ENCODE measurements at places on chromosomes 6 and 20.
A peak's percentile ranks its signal among the peaks of the same experiment; 100 is the strongest.

DNA sequence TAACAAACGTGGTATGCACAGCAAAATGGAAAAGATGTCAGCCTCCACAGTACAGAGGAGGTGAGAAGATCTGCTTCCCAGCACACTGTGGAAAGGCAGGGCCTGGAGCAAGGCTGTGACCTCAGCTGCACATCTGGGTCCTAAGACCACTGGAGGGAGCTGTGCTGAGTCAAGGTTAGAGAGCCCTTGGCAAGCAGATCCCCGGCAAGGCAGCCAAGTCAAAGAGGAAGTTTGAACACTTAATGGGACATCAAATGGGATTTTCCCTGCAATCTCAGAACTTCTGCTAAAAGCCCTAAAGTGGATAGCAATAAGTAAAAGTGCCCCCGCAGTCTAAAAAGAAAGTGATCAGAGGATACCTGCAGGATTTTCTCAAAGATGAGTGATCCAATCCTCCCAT lies 39.5 kb downstream of the UNC5CL start:
- no peak for DNase-seq

DNA sequence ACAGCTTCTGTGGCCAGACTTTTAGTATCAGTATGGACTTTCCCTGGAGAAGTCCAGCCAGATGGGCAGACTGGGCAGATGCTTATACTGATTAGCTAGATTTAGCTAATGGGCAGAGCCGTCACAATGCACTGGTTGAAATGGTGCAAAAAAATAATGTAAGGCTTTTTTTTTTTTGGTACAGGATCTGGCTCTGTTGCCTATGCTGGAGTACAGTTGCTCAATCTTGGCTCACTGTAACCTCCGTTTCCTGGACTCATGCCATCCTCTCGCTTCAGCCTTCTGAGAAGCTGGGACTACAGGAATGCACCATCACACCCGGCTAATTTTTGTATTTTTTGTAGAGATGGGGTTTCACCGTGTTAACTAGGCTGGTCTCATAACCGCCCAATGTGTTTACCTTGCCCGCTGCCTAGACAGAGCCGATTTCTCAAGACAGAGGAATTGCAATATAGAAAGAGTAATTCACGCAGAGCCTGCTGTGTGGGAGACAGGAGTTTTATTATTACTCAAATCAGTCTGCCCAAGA lies 16.4 kb upstream of the KIFC1 start:
- DNase-seq: no peak

DNA sequence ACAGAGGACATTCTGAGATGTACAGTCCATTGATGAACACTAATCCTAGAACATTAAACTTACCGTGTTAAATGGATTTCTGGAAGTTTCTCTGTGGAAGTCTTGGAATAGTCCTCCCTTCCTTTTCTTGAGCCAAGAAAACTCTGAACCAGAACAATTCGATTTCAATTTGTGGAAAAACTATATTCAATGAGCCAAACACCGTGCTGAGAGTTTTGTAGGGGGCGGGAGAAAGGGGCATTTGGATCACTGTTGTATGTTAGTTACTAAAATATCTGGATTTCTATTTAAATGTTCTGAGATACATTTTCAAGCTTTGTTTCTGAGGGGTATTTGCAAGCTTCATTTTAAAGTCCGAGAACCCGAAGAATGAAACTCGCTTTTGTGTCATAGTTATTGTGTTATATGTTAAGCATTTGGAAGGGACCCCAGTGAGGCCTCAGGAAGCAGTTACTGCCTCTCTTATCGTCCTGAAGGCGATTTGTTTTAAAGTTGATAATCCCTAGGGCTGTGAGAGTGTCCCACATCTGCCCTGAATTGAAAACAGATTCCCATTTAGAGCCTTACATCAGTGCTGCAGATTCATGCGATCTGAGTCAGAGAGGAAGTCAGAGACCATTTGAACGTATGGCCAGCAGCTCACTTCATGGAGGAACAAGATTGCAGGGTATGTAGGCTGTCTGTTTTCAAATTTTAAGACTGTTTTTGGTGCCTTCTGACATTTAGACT lies 70.8 kb upstream of the SASH1 start:
- no peak for DNase-seq

DNA sequence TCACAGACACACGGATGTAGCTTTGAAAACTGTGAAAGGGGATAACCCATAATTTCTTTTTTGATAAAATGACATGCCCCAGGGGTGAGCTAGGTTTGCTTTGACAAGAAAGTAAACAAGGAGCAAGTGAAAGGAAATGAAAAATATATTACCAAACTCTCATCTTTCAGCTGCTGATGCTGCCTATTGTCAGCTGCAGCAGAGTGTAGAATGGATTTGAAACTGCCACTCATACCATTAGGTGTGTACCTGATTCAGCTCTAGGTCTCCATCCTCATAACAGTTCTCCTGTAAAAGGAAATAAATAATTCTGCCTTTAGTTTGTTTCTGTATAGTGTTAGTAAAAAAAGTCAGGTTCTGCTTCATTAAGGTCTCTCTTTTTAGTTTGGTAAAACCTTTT lies 415.1 kb upstream of the MARCKS start:
- DNase-seq: no peak

GRCh38 chr20:32368323-32368722 lies 10.2 kb downstream of the ASXL1 start:
- DNase-seq: no peak

- DNase-seq: no peak
These were observed 14.8 kb upstream of the MAS1L start for GRCh38 chr6:29502597-29502996.

DNA sequence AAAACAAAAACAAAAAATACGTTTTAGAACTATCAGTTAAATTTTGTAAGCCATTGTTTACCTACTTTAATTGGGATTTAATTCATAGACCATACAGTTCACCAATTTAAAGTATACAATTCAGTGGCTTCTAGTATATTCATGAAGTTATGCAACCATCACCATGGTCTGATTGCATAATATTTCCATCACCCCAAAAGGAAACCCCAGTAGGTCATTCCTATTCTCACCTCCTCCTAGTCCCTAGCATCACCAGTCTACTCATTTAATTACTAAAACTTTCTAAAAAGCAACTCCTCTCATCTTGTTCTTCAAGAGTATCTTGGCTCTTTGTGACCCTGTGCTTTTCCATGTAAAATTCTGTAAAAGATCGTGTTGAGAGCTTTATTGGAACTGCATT lies 60.2 kb downstream of the ASXL1 start:
- DNase-seq: no peak

DNA sequence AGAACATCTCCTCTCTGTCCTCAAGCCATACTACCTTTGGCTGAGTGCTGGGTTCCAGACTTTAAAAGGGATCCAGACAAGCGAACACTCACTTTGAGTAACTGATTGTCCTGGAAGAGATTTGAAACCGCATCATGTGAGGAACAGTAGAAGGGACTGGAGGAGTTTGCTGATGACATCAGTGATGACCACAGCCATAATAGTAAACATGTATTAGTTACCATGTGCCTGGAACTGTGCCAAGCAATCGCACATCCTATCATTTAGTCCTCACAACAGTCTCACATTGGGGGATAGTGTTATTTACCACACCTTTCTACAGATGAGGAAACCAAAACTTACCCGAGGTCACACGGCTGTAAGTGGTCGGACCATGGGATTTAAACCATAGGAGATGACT lies 39.8 kb downstream of the ARMC2 start:
- DNase-seq: no peak

DNA sequence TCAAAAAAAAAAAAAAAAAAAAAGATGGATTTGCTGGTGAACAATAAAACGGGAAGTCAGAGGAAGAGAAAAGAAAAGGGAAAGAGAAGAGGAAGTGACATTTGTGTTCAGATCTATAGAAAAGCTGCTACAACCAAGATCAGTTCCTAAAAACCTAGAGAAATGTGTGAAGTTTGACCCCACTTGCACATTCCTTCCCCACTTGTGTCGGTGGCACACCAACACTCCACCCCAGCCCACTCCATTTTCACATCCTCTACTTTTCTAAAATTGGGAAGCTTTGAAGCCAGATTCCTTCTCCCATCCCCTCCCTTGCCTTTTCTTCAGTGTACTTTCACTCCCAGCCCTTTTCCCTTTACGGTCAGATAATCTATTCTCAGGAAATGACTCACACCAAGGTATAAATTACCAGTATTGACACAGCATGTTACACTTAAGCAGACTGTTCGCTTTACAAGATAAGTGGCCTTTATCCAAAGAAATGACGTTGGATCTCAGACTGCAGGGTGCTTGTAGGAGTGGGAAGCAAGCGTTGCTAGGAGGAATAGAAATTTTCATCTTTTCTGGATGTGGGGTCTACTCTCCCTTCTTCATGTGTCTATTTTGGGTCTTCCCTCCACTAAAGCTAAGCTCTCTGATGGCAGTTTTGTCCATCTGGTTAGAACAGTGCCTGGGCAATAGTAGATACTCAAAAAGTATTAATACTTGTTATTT lies 92.5 kb upstream of the ADGRF1 start:
- no peak for DNase-seq

DNA sequence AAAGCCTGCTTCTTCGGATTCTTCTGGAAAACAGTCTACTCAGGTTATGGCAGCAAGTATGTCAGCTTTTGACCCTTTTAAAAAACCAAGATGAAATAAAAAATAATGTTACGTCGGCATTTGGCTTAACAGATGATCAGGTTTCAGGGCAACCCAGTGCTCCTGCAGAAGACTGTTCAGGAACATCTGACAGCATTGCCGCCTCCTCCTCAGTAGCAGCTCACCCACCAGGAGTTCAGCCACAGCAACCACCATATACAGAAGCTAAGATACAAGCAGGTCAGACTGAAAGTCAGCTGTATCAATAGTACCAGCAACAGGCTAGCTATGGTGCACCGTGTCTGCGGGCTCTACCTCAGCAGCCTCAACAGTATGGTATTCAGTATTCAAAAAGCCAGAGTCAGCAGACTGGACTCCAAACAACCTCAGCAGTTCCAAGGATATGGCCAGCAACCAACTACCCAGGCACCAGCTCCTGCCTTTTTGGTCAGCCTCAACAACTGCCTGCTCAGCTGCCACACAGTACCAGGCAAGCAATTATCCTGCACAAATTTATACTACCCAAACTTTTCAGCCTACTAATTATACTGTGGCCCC lies 51.9 kb downstream of the BTBD9 start:
- no peak for DNase-seq

DNA sequence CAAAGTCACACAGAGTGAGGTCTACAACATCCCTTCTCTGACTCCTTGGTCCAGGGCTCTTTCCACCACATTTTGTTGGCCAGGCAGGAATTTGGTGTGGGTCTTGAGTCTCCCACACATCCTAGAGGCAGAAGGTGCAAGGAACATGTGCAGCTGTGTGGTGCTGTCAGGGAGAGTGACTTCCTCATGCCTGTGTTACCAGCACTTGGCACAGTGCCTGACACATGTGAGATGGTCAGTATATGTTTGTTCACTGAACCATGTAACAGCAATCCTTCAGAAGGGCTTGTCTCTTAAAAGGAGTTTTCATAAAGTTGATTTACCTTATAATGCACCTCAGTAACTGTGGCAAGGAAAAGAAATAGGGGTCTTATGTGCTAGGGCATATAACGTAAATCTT lies 168.5 kb downstream of the CDC5L start:
- DNase-seq: no peak

- DNase-seq: no peak
These were observed 176.2 kb downstream of the NFATC2 start for GRCh38 chr20:51366155-51366886.

DNA sequence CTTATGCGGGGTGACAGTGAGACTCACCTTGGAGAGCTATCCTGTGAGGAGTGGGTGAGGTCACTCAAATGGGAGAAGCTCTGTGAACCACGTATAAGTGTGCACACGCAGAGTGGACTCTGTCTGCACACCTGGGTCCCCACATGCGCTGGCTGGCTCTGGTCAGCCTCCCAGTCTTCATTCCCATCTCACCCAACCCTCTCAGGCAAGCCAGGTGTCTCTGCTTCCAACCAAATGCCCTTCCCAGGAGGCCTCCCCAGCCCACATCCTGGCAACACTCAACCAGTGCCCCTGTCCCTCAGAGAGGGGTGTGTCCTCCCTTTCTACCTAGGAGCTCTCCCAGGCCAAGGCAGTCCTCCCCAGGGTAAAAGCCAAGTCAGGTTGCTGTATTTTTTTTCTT lies 8.0 kb upstream of the PI16 start:
- DNase-seq: no peak

DNA sequence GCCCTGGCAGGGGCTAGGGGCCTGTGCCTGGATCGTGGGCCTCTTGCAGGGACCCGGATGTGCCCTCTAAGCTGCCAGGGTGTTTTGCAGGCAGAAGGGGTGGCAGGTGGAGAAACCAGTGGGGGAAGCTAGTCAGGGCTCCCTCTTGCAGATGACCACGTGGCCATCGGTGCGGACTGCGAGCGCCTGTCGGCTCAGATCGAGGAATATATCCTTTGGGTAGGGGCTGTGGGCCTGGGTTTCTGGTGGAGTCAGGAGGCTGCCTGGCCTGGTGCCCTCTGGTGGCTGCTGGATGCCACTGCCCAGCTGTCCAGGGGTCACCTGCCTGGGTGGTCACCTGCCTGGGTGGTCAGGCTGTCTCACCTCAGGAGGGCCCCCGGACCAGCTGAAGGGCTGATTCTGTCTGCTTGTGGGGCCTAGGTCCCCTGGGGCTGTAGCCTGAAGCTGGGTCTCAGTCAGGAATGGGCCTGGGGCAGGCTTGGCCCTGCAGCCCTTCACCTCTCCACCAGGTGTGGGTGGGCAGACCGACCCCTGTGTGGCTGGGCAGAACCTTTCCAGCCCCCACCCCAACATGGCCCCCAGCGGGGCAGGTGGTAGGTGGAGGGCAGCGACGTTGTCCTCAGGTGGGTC lies 6.7 kb downstream of the TCEA2 start:
- peak; percentile 18 for DNase-seq

DNA sequence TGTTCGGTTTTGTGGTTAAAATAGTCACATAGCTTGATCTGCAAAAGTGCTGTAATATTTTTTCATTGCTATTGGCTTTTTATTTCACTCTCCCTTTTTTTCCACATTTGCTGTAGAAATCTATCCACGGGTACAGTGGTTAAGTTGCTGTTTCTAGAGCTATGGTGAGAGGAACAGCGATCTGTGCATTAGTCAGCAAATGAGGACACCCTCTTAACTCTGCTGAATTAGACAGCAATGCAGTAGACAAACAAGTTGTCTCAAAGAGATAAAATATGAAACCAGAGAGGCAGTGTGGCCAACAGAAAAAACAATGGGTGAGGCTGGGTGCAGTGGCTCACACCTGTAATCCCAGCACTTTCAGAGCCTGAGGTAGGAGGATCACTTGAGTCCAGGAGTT lies 17.6 kb upstream of the SYNJ2 start:
- no peak for DNase-seq

- no peak for DNase-seq
These were observed 164.3 kb downstream of the VEGFA start for GRCh38 chr6:43934183-43934802.

DNA sequence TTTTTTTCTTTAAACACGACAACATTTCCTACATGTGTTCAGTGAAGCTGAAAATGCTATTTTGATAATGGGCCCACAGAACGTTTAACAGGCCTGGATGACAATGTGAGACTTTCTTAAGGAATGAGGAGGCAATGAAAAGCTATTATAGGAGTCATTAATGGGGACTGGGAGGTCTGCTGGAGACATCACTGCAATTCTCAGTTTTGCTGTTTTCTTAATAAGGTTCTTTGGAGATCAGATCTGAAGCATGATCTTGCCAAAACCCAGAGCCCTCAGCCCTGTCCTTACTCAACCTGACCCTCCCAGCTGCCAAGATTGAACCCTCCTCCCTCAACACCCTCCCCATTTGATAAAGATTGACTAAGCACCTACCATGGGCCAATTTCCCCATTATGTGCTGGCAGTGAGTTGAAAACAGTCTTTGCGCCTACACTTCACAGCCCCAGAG lies 353.1 kb downstream of the MAFB start:
- no peak for DNase-seq
